ENCODE measurements at places on chromosomes 1 and 21.

GRCh38 chr1:62230718-62231117, 36.1 kb downstream of the L1TD1 start:
- DNase-seq: no peak

DNA sequence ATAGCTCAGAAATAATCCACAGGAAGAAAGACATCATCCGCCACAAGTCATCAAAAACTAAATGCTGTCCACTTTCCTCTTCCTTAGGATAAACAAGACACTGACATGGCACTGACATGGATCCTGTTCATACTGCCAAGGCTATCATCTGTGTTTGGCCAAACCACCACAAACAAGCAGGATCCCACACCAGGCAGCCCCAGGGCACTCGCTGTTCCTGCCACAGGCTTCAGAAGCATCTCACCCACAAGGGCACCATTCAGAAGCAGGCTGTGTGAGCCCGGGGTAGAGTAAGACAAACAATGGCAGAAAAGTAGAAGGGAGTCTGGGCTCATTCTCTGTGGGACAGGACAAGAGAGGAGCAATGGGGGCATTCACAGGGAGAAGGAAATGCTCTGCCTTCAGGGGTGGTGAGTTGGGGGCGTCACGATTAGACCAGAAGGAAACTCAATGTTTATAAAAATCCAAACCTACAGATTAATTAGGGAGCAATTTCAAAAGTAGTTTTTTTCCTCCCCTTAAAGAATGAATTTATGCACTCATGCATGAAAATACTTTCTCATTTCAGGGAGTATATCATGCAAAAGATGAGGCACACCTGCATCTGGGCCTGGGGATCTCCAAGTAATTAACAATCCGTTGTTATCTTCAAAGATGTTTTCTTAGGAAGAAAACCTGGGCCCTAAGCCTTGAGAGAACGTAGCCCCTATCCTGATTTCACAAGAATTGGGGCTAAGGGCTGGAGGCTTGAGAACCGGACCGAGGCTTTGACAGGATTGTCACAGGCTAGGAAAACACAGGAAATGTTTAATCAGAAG, 43.3 kb upstream of the ATP1A1 start:
- no peak for DNase-seq

GRCh38 chr1:10146391-10146790, 64.0 kb upstream of the KIF1B start:
- no peak for DNase-seq

DNA sequence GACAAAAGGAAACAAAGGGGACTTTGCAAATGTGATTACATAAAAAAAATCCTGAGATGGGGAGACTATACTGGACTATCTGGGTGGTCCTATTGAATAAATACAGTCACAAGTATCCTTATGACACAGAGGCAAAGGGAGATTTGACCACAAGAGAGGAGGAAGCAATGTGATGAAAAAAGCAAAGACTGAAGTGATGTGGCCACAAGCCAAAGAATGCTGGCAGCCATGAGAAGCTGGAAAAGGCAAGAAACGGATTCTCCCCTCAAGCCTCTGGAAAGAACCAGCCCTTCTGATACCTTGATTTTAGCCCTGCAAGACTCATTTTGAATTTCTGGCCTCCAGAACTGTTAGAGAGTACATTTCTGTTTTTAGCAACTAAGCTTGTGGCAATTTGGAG, 36.4 kb downstream of the OLFML2B start:
- peak; percentile 62 for DNase-seq

DNA sequence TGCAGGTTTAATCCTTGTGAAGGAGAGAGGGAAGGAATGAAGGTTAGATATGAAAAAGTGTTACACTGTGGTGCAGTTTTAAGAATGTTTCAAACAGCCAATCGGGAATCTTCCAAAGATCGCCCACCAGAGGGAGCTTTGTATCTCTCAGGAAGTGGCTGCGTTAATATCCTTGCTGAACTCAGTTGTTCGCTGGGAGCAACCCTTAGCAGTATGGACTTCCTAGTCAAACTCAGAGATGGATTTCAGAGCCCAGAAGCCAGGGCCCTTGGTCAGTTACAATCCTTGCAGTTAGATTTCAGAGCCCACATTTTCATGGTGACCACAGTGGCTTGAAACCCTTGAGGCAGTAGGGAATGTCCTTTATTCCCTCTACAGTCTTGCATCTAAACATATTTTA, 136.2 kb downstream of the NTNG1 start:
- peak; percentile 22 for DNase-seq

GRCh38 chr1:89552471-89553081, 27.9 kb downstream of the LRRC8B start:
- DNase-seq: no peak

- DNase-seq: no peak
Observed at GRCh38 chr1:225548140-225548857, 104.6 kb downstream of the ENAH start.

Data from right hindlimb (tissue), 1 donor.